ENCODE measurements at places on chromosomes 12 and 14.
A peak's percentile ranks its signal among the peaks of the same experiment; 100 is the strongest.

GRCh38 chr12:68137335-68137830 is 22.2 kb downstream of the IFNG start:
- DNase-seq = no peak

DNA sequence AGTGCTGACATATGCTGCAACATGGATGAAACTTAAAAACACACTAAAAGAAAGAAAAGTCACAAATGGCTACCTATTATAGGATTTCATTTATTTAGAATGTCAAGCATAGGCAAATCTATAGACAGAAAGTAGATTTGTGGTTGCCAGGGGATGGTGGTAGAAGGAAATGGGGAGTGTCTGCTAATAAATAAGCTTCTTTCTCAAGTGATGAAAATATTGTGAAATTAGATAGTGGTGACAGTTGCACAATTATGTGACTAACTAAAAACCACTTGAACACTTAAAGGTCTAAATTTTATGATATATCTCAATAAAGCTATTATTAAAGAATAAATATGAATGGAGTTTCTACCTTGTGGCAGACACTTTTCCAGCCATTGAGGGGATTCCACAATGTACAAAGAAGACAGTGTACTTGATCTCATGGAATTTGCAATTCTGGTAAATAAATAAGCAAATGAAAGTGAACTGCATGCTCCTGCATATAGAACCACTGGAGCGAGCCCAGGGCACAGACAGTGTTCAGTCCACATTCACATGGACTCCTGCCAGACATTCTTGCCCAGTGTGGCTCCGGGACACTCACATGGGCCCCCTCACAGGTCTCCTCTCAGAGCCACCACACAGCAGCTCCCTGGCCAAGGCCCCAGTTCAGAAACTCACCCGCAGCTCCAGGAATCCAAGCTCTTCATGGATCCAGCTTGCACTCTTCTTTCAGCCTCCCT is 107.1 kb upstream of the ARID2 start:
- DNase-seq = no peak

- DNase-seq = no peak
Measured at GRCh38 chr14:22973217-22974032, 8.9 kb downstream of the AJUBA start.

DNA sequence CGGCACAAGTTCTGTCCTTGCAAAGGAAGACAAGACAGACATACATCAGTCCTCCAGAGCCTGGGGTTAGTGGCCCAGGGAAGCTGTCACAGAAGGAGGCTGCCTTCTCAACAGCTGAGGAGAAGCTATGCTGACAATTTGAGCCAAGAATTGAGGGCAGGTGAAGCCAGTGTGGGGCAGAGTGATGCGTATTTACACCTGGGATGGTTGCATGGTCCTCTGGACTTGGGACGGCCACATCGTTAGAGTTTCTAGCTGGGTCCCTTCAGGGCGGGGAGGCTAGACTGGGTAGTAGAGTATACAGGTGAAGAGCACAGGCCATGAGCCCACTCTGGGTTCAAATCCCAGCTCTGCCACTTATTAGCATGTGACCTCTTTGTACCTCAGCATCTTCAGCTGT is 16.5 kb downstream of the KRT85 start:
- no peak for DNase-seq

- no peak for DNase-seq
Measured at GRCh38 chr12:24133384-24133783, 183.9 kb upstream of the SOX5 start.

DNA sequence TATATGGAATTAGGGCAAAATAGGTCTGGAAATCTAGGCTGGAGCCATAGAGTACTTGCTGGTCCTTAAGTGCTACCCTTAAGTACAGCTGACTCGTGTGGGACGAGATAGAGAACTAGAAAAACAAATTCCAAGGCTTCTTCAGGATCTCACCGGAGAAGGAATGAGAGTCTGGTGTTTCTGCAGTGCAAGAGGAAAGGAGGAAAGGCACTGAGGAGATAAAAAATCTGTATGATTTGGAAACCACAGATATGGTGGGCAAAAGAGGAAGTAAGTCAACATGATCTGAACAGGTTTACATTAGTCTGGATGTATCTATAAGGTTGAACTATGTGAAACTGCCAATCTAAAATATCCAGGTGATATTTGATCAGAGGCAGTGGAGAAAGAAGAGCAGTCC is 134.4 kb upstream of the SOX5 start:
- DNase-seq = no peak

DNA sequence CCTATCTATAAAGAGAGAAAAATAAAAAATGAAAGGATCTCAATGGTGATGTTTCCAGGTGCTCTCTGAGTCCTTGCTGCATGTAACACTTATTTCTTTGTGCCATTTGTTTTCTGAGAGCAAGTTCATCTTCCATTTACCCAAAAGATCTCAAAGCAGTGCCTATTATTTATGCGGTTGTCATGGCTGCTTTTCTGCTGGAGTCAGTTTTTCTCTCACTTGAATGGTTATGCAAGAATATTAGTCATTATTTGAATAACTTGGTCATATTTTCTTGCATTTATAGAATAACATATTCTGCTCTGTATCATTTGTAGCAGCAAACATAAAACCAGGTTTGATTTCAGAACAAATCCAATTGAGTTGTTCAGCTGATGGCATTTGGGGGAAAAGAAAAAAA is 141.8 kb upstream of the G2E3 start:
- no peak for DNase-seq

GRCh38 chr12:6198985-6199530 is 1.1 kb upstream of the CD9 start:
- no peak for DNase-seq

- no peak for DNase-seq
Measured at GRCh38 chr12:90100579-90100978, 391.9 kb upstream of the ATP2B1 start.

GRCh38 chr12:105336411-105336810 is 5.9 kb downstream of the C12orf75 start:
- no peak for DNase-seq

DNA sequence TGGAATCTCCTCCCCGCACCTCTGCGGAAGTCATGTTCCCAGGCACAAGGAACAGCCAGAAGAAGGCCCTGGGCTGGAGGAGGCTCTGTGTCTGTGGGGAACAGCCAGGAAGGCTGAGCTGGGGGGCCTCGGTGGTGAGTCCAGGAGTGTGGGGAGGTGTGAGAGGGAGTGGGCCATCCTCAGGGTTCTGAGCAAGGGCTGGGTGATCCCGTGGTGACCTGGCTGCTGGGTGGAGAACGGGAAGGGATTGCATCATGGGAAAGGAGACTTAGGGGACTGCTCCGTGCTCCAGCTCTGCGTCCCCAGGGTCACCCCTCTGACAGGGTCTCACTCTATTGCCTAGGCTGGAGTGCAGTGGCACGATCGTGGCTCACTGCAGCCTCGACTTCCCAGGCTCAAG is 13.8 kb downstream of the AACS start:
- no peak for DNase-seq

- no peak for DNase-seq
Measured at GRCh38 chr14:48125654-48126053, 450.2 kb upstream of the MDGA2 start.

DNA sequence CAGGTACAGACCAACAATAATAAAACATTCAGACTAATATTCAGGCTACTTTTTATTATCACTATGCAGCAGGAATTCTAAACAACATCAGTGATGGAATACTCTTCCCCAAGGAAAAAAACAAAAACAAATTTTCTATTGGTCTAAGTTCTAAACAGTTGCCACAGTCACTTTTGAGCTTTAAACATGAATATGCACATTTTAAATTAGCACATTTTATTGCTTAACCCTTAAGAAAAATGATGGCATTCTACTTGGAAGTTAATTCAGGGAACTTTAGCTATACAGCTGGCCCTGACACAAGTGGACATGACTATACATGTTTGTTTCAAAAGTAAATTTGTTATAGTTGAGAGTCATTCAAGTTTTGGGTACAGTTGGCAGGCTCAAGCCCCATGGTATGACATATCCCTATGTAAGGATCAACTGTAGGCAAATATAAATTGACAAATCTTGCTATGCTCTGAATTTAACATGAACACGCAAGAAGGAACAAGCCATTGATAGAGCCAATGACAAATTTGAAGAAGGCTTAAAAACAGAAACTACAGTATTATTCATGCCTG is 224.3 kb upstream of the AMIGO2 start:
- no peak for DNase-seq

DNA sequence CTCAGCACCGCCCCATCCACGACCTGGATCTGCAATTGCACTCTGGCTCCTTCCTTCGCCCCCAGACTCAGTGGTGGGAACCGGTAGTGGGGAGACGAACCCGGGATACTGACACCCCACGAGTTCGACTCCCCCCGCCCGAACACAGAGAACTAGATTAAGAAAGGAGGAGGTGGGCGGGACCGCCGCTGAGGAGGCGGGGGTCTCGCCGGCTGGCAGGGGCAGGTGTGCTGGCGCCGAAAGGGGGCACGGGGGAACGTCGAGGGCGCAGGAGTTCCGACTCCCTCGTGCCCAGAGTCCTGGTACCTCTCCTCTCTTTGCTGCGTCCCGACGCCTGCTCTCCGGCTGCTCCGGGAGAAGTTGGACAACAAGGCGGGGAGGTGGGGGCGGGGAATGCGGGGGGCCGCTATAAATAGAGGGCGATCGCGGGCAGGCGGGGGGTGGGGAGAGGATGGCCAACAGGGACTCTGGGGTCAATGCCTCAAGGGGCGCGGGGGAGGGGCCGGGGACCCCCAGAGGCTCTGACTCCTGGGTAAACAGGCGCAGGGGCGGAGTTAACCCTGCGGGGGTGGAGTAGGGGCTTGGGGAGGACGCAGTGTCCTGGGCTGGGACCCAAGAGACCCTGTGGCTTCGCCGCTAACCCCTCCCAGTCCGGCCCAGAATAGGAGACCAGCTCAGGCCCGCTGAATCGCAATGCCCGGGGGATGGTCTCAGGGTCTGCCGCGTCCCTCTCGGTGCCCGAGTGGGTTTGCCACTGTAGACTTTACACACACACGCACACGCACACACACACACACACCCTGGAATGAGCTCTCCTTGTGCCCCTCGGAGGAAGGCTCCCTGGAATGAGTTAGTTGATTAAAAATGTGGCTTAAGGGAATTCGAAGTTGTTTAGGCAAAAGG is 761 bp upstream of the NDRG2 start:
- no peak for DNase-seq

DNA sequence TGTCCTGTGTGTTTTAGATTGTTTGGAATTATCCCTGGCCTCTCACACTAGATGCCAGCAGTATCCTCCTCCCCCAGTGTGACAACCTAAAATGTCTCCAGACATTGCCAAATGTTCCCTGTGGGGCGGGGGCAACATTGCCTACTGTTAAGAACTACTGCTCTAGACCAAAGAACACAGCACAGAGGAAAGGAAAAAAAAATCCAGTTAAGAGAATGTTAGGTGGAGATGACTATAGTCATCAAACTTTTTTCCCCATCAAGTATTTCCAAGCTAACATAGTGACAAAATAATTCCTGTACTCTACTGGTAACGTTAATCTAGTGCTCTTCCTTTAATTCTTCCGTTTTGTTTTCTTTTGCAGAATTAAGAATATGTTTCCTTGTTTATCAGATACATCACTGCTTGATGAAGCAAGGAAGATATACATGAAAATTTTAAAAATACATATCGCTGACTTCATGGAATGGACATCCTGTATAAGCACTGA is 3.5 kb downstream of the CDKN1B start:
- no peak for DNase-seq

DNA sequence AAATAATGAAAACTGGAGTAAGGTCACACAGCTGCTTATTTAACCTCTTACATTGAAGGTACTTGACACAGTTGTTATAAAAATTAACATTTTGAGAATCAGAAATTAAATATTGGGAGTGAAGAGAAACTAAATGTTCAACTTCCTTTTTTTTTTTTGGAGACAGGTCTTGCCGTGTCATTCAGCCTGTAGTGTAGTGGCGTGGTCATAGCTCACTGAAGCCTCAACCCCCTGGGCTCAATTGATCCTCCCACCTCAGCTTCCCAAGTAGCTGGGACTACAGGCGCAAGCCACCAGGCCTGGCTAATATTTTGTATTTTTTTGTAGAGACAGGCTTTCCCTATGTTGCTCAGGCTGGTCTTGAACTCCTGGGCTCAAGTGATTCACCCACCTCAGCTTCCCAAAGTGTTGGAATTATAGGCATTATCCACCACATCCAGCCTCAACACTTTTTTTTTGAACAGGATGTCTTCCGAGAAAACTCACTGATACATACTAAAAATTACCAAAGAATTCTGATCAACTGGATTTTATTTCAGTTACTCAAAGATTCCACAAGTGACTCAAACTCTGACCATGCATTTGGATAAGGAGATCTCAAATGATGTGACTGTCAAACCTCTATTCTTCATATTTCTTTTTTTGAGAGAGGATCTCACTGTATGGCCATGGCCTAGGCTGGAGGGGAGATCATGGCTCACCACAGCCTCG is 35.4 kb downstream of the SGPP1 start:
- no peak for DNase-seq

DNA sequence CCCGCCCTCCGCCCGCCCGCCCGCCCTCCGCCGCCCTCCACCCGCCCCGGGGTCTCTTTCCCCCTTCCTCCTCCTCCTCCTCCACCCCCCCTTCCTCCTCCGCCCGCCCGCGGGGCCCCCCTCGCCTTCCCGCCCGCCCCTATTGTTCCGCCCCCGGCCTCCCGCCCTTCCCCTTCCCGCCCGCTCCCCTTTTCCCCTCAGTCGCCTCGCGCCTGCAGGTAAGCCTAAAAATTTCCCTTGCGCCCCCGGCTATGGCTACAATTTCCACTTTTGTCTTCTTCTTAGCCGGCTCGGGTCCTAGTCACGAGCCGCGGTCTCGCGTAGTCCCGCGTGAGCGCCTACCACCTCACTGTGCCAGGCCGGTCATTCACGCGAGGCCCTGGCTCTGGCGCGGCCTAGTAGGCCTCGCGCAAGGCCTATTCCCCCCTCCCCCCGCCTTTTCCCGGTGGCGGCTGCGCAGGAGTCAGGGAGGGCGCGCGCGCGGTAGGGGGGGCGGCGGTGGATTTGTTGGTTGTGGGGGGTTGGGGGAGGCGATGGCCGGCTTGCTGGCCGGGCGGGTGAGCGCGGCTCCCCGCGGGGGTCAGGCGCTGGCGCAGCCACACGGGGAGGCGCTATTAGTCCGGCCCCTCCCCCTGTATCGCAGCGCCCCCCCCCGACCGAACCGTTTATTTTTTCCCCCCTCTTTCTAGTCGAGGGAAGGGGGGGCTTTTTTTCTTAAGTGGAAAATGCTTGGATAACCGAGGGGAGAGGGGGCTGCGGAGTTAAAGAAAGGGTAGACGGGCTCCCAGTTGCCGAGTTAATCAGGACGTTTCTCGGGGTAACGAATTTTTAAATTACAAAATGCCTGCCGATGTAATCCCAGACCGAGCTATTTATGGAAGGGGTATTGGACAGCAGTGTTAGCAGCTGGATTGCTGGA is 516 bp downstream of the PCBP2 start:
- DNase-seq = peak; percentile 87

DNA sequence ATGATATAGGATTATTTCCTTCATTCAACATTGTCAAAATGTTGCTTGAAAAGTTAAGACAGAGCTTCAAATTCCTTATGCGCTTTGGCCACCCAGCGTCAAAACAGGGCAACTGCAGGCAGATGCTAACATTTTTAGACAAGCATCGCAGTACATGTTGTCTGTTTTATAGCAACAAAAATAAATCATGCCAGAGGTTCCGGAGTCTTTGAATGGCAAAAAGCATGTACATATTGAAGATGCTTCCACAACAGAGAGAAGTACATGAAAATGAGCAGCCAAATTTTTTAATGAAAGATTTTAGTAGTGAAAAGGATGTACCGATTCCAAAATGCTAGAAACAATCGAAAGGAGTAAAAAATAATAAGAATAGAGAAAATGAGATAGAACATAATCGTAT is 49.8 kb upstream of the USP15 start:
- no peak for DNase-seq

GRCh38 chr14:59483363-59483762 is 845 bp downstream of the L3HYPDH start:
- no peak for DNase-seq

Measured in RWPE2 (cell line).